Stimulated activated CD8-positive, alpha-beta memory T cell treated with anti-CD3 and anti-CD28 coated beads, Interleukin-15, amount 100 ng/mL, for 4 hours (primary cell): ENCODE measurements at places on chromosomes 13 and 19.

- DNase-seq: no peak
Observed at GRCh38 chr13:96460609-96461008, 370.7 kb downstream of the HS6ST3 start.

- no peak for DNase-seq
Observed at GRCh38 chr19:2624537-2625091, 77.9 kb downstream of the GNG7 start.

GRCh38 chr13:24340608-24340955, 31.2 kb downstream of the C1QTNF9 start:
- no peak for DNase-seq

DNA sequence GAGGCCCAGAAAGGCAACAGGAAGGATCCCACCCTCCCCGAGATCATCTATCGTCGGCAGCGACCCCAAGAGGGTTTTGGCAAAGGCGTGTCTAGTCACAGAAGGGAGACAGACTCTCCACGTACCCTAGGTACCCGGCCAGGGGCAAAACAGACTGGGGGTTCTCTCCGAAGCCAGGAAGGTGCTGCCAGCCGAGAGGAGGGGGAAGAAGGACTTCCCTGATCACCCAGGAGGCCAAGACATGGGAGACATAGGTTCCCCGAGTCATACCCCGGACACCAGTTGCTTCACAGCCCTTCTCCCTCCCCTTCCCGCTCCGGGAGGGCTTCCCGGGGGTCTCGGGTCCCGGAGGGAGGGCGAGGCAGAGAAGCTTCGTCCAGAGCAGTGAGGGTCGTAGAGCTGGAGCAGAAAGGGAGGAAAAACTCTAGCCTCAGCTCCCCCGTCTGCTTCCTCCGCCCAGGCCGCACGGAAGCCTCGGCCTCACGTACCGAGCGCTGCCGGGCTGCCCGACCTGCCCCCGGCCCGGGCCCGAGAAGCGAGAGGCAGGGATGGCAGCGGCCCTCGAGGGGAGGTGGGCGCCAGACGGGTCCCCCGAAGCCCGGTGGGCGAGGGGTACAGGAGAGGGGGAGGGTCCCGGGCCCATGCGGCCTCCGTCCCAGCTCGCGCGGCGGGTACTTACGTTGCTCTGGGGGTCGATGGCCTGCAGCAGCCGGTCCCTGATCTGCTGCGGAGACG, 644 bp downstream of the MED26 start:
- no peak for DNase-seq

DNA sequence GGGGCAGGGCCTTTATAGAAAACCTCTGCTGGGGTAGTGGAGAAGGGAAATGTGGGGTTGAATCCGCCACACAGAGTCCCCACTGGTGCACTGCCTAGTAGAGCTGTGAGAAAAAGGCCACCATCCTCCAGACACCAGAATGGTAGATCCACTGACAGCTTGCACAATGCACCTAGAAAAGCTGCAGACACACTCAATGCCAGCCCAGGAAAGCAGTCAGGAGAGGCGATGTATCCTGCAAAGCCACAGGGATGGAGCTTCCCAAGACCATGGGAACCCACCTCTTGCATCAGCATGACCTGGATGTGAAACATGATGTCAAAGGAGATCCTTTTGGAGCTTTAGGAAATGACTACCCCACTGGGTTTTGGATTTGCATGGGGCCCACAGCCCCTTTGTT, 958.0 kb upstream of the MIR17HG start:
- DNase-seq: no peak

GRCh38 chr13:51526202-51526601, 58.1 kb upstream of the WDFY2 start:
- DNase-seq: no peak

- DNase-seq: no peak
Observed at GRCh38 chr13:68872338-68872737, 1235.3 kb upstream of the ATXN8OS start.

DNA sequence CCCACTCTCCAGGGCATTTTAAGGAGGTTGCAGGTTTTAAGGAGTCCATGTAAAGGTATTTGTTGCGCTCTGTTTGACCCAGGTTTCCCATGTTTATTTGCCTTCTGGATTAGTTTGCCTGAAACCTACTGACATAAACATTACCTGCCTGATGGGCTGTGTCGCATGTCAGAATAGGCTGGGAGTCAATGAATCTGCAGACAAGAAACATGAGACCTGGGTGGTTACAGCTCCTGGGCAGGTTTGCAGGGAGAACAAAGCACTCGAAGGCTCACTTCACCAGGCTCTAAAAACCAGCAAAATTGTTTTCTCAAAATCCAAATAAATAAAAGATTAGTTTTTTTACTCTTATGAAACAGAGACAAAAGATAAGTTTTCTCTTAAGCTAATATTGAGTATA, 114.4 kb upstream of the SERTM1 start:
- DNase-seq: no peak

GRCh38 chr13:106685143-106685542, 117.2 kb upstream of the ARGLU1 start:
- no peak for DNase-seq

DNA sequence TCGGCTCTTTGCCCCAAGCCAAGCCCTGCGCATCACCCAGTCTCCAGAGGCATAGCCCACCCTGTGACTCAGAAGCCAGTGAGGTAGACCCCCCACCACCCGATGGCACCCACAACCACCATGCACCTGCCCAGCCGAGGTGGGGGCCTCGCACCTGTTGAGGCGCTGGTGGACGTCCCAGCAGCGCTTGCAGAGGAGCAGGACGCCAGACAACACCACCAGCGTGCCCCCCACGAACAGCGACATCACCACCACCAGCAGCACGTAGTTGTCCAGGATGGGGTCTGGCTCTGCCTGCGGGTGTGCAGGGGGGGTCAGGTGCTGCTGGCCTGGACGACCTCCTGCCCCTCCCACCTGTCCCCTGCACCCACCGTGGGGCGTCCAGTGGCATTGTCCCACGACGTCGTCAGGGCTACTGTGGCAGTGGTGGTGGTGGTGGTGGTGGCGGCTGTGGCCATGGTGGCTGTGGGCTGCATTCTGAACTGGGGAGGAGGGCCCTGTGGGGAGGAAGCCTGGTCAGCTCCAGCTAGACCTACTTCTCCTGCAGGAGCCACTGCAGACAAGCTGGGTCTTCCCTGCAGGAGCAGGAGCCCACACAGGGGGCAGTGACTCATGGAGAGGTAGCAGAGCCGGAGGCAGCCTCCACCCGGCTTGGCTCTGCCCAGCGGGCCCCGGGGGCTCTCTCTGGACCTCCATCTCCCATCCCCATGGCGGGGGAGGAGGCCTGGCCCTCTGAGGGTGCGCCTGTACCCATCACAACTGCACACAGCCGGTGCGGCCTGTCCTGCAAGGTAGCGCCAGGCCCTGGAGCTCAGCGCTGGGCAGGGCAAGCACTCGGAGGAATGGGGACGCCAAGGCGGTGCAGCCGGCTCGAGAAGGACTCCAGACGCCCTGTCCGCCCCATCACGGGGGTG, 1.9 kb downstream of the CBARP start:
- DNase-seq: no peak

- no peak for DNase-seq
Observed at GRCh38 chr19:30881930-30882329, 467.3 kb downstream of the TSHZ3 start.

DNA sequence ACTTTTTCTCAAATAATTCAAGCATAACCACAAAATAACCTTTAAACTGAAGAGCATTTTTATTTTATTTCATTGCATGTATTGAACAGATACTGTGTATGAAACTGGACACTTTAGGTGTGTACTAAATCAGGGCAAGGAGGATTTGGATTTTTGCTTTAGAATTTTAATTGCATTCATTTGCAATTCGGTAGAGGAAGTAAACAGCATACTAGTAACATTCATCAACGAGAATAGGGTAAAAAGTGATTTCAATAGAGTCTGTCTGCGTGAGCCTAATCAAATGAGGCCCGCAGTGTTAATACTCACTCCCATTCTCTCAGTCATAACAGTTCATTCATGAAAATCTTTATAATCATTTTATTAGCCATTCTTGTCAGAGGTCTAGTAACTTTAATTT, 200.2 kb downstream of the SPRY2 start:
- DNase-seq: no peak

GRCh38 chr19:44744871-44745332, 3.6 kb upstream of the BCL3 start:
- DNase-seq: no peak

- DNase-seq: no peak
Observed at GRCh38 chr13:44718467-44718866, 142.3 kb upstream of the TSC22D1 start.

DNA sequence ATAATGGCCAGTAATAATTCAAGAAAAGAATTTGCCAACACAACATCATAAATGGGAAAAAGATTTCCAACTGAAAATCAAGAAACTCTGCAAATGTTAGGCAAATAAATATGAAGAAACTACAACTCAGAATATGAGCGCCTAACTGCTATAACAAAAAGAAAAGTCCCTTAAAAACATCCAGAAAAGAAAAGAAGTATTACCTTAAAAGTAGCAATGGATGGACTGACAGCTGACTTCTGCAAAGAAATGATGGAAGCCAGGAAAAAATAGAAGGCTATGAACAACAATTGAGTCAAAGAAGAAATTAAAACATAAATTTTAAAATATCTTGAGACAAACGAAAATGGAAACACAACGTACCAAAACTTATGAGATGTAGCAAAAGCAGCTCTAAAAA, 482.3 kb upstream of the ZNF507 start:
- DNase-seq: no peak

DNA sequence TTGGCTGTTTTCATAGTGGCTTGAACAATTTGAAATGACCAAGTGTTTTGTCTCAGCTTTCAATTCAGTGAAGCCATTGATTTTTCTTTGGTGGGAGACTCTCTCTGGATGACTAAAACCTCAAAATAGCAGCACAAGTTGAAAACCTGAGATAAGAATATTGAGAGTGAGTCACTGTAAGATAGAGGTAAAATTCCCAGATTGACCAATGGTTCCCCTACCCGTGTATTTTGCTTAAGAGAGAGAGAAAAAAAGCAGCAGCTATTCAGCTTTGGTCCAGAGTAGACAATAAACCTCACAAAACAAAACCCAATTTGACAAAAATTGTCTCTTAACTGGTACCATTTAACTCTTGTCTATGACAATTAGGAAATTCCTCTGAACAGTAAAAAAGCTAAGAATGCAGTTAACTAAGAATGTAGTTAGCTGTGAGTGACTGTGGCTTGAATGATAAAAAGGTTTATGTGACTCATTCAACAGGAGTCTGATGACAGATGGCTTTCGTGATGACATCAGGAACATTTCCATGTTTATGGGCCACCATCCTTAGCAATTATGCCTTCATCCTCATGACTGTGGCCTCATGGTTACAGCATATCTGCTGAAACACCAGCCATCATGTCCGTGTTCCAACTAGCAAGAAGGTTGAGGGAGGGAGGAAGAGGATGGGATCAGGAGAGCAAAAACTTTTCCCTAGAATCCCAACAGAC, 356.9 kb downstream of the NDFIP2 start:
- no peak for DNase-seq

DNA sequence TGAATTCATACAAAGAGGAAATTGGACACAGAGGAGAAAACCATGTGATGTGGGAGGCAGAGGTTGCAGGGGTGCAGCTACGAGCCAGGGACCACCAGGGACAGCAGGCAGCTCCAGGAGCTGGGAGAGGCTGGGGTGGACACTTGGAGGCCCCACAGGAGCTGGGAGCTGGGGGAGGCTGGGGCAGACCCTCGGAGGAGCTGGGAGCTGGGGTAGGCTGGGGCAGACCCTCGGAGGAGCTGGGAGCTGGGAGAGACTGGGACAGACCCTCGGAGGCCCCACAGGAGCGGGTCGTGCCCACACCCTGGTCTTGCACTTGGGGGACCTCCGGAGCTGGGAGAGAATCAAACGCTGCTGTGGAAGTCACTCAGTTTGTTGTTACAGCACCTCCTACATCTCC, 141.7 kb downstream of the SOX1 start:
- no peak for DNase-seq

DNA sequence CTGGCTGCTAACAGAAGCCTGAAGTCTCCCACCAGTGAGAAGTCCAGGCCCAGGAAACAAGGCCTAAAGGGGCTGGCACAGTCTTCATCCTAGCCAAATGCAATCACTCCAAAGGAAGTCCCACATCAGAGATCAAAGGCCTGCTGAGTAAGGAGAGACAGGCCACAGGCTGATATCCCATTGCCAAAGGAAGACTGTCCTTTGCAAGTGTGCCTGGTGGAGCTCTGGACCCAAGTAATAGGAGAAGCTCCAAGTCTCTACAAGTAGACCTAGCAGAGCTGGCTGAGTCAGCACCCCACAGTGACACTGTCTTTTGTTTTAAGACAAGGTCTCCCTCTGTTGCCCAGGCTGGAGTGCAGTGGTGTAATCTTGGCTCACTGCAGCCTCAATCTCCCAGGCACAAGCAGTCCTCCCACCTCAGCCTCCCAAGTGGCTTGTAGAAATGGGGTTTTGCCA, 4.5 kb downstream of the DBP start:
- DNase-seq: no peak

DNA sequence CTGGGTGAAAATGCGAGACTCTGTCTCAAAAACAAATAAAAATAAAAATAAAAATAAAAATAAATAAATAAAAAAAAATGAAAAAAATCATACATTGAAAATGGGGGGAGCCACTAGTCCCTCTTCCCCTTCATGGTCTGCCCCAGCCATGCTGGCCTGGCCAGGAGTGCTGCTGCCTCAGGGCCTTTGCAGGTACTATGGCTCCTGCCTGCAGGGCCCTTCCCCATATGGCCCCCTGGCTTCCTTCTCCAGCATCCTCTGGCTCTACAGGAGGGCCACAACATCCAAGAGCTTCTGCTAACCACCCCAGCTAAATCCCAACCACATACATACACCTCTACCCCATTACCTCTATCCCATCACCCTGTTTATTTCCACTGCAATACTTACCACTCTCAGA, 4.6 kb upstream of the ABHD17A start:
- no peak for DNase-seq

- DNase-seq: no peak
Observed at GRCh38 chr13:111171629-111172028, 56.5 kb downstream of the ARHGEF7 start.

- no peak for DNase-seq
Observed at GRCh38 chr19:49128545-49129237, 9.3 kb downstream of the PPFIA3 start.

GRCh38 chr13:51249255-51249654, 27.1 kb downstream of the FAM124A start:
- no peak for DNase-seq

- DNase-seq: no peak
Observed at GRCh38 chr13:101755228-101755887, 302.9 kb downstream of the ITGBL1 start.

GRCh38 chr13:105087945-105088344, 1447.5 kb downstream of the EFNB2 start:
- no peak for DNase-seq
